NCI-H1105 (cell line): ENCODE measurements at places on chromosomes 5 and 9.

GRCh38 chr9:122092611-122093506, at the start of gene TTLL11:
TTLL11 (minus strand) TSS chr9:122093308; CDS start chr9:122093148, 160 bp downstream.
- peak; percentile 88 for DNase-seq

- no peak for DNase-seq
Measured at GRCh38 chr9:127053057-127053821, 69.2 kb downstream of the ANGPTL2 start.

- no peak for DNase-seq
Measured at GRCh38 chr5:87004101-87004500, 263.6 kb upstream of the RASA1 start.

GRCh38 chr5:109062664-109063063, 315.0 kb downstream of the FER start:
- DNase-seq: no peak

DNA sequence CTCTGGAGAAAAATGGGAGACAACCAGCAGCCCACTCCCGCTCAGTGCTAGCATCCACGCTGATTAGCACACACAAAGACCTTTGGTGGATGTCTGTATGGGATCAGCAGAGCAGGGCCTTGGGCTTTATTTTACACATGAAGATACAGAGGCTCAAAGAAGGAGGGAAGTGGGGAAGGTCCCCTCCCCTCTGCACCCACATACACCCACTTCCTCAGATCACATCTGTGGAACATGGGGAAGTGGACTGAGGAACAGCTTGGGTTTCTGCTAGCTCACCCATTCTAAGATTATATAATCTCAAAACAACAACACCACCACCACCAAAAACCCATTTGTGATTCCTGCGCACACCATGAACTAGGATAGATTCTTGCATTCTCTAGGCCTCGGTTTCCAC, 14.0 kb downstream of the GGTA1 start:
- DNase-seq: no peak

GRCh38 chr5:149239917-149240316, 31.7 kb upstream of the AFAP1L1 start:
- no peak for DNase-seq

DNA sequence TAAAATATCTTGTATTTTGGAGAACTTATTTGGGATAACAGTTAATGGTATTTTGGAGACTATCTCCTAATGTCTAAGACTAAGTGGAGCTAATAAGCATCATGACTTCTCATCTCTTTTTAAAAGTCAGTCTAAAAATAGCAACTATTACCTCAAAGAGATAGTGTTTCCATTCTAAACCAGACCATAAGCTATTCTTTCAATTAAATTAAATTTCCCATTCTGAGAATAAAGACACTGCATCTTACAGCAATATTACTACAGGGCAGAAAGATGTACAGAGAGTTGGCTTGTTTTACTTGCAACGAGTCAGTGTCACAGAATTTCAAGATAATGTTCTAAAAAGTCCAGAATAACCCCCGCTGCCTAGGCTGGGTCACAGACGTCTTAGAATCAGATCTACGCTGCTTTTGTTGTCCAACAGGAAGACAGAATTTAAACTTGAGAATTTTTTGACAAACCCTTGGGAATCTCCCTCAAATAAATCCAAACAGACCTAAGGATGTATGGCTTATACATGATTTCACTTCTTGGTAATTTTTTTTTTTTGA, 98.9 kb downstream of the USP20 start:
- no peak for DNase-seq

GRCh38 chr9:116027511-116027910, 126.1 kb upstream of the PAPPA start:
- DNase-seq: no peak

DNA sequence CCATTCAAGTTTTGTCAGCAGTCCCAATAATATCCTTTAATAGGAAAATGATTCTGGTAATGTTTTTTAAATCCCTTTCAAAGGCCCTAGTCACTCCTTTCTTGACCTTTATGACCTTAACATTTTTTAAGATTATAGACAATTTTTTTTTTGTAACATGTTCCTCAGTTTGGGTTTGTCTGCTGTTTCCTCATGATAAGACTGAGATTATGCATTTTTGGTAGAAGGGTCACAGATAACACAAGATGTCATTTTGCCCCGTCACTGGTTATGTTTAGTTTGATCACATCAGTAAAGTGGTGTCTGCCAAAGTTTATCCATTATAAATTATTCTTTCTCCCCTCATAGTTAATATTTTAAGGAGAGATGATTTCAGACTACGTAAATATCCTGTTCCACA, 16.0 kb upstream of the PTPDC1 start:
- DNase-seq: no peak

DNA sequence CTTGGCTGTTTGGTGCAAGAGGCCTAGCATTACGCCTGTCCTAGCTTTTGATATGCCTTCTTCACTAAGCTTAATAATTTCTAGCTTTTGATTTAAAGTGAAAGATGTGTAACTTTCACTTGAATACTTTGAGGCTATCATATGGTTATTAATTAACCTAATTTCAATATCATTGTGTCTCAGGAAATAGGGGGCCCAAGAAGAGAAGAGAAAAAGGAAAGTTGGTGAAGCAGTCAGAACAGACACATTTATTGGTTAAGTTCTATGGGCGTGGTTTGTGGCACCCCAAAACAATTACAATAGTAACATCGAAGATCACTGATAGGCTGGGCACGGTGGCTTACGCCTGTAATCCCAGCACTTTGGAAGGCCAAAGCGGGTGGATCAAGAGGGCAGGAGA, 40.9 kb upstream of the F2RL2 start:
- no peak for DNase-seq

DNA sequence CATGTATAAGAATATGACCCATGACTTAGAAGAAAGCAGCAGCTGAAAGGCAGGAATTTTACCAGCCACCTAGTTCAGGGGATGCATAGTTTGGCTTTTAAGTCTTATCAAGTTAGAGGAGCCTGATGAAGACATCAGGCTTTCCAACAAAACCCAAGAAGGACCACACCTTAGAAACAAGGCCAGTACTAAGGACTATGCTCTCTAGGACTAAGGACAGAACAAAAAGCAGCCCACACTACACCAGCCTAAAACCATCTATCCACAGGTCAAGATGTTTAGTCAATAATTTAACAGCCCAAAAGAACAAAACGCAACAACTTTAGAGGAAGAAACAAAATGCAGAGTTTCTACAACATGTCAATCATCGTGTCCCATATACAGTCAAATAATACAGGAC, 408.9 kb upstream of the RGMB start:
- no peak for DNase-seq

GRCh38 chr9:109558718-109559151, 60.6 kb upstream of the PTPN3 start:
- DNase-seq: no peak

DNA sequence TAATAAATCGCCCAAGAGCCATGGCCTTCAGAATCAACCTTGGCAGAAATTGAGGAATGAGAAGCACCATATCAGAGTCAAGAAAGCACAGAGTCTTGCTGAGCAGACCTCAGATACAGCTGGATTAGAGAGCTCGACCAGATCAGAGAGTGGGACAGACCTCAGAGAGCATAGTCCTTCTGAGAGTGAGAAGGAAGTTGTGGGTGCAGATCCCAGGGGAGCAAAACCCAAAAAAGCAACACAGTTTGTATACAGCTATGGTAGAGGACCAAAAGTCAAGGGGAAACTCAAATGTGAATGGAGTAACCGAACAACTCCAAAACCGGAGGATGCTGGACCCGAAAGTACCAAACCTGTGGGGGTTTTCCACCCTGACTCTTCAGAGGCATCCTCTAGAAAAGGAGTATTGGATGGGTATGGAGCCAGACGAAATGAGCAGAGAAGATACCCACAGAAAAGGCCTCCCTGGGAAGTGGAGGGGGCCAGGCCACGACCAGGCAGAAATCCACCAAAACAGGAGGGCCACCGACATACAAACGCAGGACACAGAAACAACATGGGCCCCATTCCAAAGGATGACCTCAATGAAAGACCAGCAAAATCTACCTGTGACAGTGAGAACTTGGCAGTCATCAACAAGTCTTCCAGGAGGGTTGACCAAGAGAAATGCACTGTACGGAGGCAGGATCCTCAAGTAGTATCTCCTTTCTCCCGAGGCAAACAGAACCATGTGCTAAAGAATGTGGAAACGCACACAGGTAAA, 4.5 kb downstream of the NFX1 start:
- DNase-seq: no peak

- peak; percentile 35 for DNase-seq
Measured at GRCh38 chr9:137028263-137029057, 423 bp upstream of the ABCA2 start.

GRCh38 chr5:151630088-151630487, 39.0 kb upstream of the FAT2 start:
- no peak for DNase-seq

DNA sequence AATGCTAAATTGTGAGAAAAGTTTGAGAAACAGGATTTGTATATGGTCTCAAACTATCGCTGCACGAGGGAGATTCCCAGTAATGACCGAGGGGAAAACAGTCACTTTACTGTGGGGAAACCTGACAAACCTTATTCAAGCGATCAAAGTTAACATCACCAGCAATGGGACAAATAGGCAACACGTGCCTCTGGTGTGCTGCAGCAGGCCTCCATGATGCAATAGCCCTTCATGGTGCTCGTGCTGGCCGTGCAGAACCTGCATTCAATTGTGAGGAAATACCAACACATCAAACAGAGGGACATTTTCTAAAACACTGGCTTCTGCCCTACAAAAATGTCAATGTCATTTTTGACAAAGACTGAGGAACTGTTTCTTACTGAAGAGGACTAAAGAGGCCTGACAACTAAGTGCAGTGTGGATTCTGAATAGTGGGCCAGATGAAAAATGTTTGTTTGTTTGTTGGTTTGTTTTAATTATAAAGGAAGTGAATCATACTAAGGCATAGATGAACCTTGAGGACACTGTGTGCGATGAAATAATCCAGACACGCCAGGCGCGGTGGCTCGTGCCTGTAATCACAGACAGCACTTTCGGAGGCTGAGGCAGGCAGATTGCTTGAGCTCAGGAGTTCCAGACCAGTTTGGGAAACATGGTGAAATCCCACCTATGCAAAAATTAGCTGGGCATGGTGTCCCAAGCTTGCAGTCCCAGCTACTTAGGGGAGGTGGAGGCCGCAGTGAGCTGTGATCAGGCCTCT, 17.6 kb upstream of the MARCHF6 start:
- DNase-seq: no peak

DNA sequence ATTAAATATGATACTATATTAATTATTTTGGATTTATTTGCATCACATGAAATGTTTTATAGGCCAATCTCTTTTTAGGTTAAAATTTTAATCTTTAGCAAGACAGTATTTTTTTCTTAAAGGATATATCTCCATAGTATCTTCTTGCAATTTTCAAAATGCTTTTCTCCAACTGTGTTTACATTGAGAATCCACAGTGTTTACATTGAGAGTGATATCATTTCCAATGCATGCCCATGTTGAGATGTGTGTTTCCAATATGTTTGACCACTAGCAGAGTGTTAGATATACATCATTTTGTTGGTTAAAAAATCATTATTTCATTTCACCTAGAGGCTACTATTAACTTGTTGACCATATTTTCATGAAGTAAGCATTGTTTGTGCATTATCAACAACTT, 17.3 kb downstream of the VCAN start:
- DNase-seq: no peak

DNA sequence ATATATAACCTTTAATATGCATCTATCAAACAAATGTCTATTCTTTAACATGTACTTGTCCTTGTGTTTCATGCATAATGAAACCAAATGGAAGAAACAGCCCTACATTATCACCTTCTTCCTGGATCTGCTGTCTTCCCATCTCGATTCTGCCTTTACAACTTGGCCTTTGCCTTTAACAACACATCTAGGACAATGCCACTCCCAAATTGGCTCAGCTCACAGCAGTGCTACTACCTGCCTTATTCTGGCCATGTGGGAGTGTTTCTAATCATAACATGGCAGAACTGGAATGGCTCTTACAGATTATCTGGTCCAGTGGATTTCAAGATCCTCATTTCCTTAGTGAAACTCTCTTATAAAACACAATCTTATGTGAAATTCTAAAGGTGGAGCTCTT, 176.5 kb downstream of the CARTPT start:
- DNase-seq: no peak
